ENCODE measurements at places on chromosomes 7 and 10.

DNA sequence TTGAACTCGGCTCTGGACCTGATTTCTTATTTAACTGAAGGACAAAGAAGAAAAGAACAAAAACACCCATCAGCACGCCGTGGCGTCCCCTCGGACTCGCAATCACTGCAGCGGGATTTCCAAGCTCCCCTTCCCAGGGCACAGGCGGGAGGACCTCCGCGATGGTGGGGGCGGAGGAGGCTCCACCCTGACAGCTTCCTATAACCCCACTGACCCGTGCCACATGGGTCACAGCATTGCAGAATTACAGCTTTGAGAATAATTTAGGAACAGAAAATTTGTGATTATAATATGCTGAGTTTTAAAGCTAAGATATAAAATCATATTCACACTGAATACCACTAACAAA, 129.7 kb upstream of the SEC61G start:
- DNase-seq: no peak

DNA sequence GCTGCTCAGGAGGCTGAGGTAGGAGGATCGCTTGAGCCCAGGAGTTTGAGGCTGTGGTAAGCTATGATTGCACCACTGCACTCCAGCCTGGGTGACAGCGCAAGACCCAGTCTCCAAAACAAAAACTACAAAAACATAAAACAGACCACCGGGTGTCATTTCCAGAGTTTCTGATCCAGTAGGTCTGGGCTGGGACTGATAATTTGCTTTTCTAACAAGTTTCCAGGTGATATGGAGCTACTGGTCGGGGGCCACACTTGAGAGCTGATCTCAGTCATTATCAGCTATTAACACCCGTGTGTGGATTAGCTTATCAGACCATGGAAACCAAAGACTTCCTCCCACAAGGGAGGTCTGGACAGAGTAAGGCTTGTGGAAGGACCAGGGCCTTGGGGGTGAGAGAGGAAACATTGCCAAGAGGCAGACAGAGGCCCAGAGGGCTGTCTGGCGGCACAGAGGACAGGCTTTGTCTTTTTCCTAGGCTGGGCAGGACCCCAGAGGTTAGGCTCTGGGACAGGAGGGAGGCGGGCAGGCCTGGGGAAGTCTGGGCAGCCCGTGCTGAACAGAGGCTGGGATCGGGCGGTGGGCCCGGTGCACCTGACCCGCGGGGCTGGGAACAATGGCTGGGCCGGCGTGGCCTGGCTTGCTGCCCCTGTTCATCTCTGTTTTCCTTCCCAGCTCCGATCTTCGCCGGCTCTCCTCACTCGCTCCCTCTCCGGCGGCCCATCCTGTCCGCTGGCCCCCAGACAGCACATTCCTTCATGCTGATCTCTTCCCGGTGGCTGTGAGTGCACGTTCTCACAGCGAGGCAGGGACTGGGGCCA, 25.2 kb downstream of the TMEM270 start:
- DNase-seq: no peak

DNA sequence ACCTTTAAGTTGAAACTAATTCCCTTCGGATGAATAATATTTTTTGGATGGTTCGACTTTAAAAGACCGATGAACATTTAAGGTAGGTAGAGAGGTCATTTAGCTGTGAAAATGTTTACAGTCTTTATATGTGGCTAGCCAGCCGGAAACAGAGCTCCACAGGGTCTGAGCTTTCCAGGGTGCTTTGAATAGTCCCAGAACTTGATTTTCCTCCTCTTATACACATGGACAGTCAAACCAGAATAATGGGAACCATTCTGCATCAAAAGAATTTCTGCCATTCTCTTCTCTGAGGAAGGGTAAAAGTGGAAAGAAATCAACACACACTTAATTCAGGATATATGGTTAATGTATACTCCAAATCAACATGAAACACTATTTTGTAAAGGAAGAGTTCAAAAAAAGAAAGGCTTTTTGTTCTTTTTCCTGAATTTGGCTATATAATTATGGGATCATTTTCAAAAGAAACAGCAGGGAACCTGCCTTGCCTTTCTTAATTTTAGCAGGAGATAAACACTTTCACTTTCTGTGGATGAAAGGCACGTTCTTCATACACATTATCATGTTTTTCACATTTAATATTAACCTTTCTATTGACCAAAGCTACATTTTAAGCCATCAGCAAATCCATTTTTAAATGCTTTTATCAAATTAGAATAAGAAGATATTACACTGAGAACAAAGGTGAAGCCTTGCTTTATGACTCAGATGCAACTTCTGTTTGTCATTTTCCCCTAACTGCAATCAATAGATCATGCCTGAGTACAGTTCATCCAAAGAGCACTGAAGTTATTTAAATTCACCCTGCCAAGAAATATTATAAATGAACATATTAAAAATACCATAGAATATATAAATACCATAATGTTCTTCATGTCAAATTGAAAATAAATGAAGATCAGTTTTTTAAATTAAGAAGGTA, 307.3 kb downstream of the THSD7A start:
- DNase-seq: no peak

DNA sequence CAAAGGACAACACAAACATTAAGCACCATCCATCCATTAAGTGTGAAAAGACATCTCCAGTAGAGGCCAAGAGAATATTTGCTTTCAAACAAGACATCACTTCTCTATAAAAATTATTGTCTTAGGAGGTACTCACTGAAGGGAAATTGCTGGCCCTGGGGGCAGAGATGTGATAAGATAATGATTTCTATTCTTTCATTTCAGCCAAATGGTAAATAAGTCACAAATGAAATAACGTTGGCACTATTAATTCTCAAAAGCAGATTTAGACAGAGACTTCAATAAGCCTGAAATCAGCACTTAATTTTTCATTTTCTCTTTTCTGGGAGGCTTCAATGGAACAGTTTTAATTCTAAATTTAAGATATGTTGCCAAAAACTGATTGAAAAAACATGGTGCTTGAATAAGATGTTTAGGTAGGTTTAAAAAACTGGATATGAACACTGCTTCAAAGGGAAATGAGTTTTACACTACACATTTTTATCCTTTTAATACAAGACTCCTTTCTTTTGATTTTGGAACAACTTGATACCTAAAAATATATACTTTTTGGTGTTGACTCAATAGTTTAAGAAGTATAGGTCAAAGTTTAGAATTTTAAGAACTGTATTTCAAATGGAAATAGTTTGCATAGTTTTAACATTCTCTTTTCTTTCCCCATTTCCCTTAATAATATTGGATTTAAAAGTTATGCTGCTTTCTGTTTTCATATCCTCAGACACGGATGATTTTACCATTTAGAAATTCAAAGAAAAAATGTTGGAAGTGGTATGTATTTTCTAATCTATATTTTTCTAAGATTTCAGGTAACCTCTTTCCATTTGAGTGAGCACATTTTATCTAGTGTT, 204.0 kb downstream of the AHR start:
- DNase-seq: no peak

DNA sequence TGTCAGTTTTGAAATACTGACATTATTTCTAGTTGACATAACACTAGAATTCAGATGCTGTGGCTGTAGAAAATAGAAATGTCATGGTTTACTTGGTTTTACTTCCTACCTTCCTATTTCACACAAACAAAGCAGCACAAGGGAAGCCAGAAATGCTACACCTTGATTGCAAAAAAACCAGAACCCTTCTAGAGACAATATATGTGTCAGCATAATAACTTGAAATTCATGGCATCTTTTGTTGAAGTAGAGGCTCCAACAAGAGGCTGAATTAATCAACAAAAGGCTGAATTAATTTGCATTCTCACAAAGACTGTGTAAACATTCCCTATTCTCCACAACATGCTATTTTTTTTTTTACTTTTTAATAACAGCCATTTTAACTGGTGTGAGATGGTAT, 25.2 kb downstream of the ZNF117 start:
- no peak for DNase-seq

GRCh38 chr7:65744406-65744805, 128.5 kb upstream of the VKORC1L1 start:
- DNase-seq: no peak

GRCh38 chr7:100626530-100627237, 14.3 kb downstream of the MOSPD3 start:
- DNase-seq: peak; percentile 85

DNA sequence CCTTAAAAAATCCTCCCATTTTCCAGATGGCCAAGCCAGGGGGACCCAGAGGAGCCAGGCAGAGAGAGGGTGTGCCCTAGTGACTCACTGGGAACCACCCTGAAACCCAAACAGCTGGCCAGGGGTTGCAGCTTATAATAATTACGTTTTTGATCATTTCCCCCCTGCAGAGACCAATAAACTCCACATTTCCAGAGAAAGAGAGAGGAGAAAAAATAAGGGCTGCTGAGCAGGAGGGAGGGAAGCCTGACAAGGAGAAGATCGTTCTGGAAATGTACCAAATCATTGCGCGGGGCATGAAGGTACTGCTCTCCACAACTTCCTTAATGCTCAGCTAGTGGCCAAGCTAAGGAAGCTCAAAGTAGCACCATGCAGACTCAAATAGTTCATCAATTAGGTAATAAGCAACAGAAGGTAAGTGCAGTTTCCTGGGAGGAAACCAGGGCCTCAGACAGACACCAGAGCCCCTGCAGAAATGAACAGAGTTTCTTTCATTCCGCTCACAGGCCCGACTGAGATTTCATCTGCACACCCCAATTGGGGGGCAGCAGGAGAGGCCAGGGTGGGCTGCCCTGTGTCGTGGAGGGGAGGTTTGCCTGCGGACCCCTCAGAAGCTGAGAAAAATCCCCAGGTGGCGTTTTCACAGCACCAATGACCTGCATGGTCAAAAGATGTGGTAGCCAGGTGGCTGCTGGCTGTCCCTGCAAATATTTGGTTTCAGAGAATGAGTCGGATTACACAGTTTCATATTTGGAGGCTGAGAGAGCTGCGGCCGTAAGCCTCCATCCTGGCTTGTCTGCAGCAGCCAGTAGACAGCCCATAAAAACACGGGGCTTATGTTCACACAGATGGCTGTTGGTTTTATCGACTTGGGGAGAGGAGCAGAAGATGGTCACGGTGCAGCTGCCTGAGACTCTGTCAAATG, 153.2 kb upstream of the LYZL2 start:
- DNase-seq: no peak

DNA sequence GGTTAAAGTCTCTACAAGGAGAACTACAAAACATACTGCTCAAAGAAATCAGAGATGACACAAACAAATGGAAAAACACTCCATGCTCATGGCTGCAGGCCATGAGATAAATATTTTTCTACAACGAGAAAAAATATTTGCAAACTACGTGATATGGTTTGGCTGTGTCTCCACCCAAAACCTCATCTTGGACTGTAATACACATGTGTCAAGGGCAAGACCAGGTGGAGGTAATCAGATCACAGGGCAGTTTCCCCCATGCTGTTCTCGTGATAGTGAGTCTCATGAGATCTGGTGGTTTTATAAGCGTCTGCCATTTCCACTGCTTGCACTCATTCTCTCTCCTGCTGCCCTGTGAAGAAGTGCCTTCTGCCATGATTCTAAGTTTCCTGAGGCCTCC, 57.8 kb downstream of the COA1 start:
- no peak for DNase-seq

All from stimulated activated CD4-positive, alpha-beta T cell treated with anti-CD3 and anti-CD28 coated beads, TNF-alpha, amount 100 ng/mL, for 4 hours (primary cell).